Stimulated activated CD4-positive, alpha-beta T cell treated with anti-CD3 and anti-CD28 coated beads, Interleukin-12 subunit alpha, Interleukin-12 subunit beta, amount 100 ng/mL, for 4 hours (primary cell): ENCODE measurements at places on chromosomes 3 and 15.
A peak's percentile ranks its signal among the peaks of the same experiment; 100 is the strongest.

GRCh38 chr3:146161663-146162002 is 649 bp upstream of the PLOD2 start:
- no peak for DNase-seq

DNA sequence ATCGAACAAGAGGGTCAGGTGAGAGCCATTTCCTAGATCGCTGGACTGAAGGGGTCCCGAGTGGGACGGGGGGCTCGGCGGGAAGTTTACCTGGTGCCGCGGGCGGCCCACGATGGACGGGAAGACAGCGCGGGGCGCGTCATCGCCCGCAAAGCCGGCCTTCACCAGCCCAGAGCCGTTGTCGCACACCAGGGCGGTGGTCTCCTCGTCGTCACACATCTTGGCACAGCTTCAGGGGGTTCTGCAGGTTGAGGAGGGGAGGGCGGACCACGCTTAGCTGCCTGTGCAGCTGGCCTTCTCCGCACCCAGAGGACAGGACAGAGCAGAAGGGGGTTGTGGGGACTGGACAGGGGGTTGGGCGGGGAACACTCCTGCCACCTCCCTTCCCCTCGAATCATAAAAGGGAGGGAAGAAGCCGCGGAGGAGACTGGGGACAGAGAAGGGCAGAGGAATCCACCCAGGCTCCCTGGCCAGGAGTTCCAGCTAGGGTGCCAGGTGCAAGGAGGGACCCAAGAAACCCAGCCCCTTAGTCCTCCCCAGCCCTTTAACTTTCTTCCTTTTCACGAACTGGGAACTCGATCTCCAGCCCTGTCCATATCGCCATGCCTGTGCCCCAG is 651 bp downstream of the ACTC1 start:
- no peak for DNase-seq

DNA sequence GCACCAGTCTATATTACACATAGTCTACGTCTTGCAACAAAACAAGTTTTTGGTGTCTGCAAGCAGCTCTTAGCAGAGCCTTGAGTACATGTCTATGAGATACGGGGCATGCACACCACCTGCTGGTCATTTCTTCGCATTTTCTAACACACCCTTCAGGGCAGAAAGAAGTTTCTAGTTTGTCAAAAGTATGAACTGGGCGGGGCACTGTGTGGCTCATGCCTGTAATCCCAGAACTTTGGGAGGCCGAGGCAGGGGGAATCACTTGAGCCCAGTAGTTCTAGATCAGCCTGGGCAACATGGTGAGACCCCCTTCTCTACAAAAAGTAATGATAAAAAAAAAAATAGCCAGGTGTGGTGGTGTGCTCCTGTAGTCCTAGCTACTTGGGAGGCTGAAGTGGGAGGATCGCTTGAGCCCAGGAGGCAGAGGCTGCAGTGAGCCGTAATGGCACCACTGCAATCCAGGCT is 64.2 kb upstream of the ARL8B start:
- DNase-seq, result peak; percentile 52

DNA sequence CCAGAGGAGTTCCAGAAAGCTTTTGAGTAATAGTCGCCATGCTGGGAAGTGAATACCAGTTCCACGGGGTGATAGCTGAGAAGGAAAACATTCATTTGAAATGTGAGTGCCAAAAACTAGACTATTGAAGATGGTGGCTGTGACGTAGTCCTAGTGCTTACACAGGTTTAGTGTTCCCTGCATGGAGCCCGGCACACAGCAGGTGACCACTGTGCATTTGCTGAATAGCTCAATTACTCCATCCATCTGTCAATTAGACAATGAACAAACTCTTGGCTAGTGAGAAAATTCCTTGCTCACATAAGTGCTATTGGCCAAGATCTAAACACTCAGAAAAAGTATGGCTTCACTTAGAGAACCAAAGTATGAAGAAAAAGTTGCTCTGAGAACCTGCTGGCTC is 448.1 kb upstream of the WNT5A start:
- DNase-seq, result no peak

DNA sequence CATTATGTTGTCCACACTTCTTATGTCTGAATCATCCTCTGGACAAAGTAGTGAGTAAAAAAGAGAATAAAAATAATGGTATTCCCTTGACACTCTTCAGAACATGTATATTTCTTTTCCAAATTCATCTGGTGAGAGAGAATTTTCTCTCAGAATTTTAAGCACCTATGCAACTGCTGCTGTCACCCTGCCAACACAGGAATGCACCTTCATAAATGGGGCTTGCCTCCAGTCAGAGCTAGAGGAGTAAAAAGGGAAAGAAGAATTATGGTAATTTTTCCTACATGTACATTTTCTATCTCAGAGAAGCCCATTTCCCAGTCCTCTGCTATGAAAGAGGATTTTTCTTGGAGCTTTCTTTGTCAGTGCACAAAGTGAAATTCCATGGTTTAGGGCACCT is 92.2 kb upstream of the ALCAM start:
- no peak for DNase-seq

DNA sequence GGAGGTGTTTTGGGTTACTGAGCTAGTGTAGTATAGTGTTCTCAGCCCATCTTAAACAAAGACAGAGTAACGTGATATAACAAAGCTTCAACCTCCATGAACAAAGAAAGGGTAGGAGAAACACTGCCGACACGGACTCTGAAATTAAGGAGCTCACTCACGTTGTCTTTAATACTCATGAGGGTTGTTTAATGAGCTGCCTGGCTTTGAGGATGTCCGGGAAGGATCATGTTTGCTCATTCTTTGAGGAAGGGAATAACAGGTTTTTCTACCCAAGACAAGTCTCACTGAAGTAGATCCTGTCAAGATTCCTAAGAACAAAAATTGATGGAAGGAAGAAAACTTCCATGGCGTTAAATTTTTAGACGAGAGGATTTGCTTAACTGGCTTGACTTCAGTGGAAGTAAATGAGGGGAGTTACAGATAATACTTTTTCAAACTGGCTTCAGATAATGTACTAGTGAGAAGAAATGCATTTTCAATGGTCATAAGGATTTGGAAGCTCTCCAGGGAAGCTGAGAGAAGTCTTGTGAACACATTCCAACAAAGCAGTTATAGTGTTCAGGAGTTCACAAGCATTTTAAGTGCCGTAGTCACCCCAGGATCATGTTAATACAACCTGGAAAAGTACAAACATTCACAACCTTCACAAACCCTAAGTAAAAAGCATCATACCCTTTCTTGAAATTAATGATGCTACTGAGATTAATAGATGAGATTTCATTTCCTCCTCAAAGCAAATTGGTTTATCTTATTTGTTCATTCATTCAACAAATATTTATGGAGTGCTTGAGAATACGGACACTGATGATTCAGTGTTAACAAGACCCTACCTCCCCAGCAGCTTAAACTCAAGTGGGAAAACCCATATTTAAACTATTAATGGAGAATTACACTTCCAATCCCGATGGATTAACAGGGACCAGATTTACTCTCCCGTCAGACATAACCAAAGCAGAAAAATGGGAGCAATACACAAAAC is 101.5 kb downstream of the SHQ1 start:
- no peak for DNase-seq

DNA sequence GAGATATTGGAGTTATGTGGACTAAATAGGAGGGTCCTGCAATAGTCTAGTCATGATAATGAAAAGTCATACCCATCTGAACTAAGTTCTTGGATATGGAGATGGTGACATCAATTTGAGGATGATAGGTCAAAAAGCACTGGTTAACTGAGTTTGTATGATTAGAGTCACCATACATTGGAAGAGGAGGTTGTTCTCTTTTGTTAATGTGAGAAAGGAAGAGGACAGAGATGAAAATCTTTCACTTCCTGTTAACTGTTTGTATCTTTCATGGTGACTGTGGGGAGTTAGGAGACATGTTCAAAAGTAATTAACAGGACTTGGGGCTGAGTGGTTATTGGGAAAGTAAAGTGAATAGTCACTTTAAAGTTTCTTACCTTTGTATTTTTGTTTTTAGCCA is 11.1 kb downstream of the TMEM62 start:
- DNase-seq, result no peak

- no peak for DNase-seq
Measured at GRCh38 chr3:39657075-39657474, 152.3 kb upstream of the MYRIP start.

GRCh38 chr3:3734881-3735280 is 64.3 kb upstream of the LRRN1 start:
- DNase-seq, result no peak
